ENCODE measurements at places on chromosomes 16 and 17. TPM values are rescaled to one million over a fixed set of nuclear protein-coding genes. Genes with fewer than 3 reads are reported as not detected.

GRCh38 chr16:69133373-69133954 lies 1.0 kb downstream of the UTP4 start:
- DNase-seq, result no peak

- DNase-seq, result no peak
Observed at GRCh38 chr16:13519871-13520270, 400.1 kb upstream of the ERCC4 start.

DNA sequence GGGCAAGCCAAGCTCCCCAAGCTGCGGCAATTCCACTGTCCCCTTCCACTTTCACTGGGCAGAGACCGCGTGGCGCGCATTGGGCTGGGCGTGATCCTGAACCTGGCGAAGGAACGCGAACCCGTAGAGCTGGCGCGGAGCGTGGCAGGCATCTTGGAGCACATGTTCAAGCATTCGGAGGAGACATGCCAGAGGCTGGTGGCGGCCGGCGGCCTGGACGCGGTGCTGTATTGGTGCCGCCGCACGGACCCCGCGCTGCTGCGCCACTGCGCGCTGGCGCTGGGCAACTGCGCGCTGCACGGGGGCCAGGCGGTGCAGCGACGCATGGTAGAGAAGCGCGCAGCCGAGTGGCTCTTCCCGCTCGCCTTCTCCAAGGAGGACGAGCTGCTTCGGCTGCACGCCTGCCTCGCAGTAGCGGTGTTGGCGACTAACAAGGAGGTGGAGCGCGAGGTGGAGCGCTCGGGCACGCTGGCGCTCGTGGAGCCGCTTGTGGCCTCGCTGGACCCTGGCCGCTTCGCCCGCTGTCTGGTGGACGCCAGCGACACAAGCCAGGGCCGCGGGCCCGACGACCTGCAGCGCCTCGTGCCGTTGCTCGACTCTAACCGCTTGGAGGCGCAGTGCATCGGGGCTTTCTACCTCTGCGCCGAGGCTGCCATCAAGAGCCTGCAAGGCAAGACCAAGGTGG lies 9.8 kb downstream of the SARM1 start:
- no peak for DNase-seq

GRCh38 chr17:2860883-2861282 lies 64.6 kb downstream of the RAP1GAP2 start:
- DNase-seq, result no peak

- no peak for DNase-seq
Observed at GRCh38 chr17:80363120-80363515, 51.8 kb upstream of the ENDOV start.

GRCh38 chr17:50443505-50443974 lies 17.5 kb downstream of the ACSF2 start:
- DNase-seq, result no peak

- no peak for DNase-seq
Observed at GRCh38 chr16:56868175-56868574, 3.2 kb downstream of the SLC12A3 start.

- DNase-seq, result peak; percentile 92
Observed at GRCh38 chr16:4660454-4661007, 32.8 kb upstream of the NUDT16L1 start.

DNA sequence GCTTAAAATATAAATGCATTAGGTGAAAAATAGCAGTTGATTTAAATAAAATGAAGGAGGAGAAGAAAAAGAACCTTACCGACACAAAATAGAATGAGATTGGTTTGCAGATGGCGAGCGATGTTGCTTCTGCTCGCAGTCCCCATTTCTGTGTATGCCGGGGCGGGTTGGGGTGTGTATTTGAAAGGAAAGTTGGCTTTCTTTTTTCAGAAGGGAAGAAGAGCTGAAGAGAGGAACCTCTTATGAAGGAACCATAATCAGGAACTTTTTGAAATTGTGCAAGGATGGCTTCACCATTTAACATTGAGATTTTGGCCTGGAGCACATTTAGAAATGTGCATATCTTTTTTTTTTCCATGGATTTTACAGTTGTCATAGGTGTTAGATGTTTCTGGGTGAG lies at the start of gene IGSF6:
IGSF6 (minus strand) TSS at position 156 of the 400 bp plus-strand sequence; CDS start at position 146, 10 bp downstream.
- DNase-seq, result no peak

DNA sequence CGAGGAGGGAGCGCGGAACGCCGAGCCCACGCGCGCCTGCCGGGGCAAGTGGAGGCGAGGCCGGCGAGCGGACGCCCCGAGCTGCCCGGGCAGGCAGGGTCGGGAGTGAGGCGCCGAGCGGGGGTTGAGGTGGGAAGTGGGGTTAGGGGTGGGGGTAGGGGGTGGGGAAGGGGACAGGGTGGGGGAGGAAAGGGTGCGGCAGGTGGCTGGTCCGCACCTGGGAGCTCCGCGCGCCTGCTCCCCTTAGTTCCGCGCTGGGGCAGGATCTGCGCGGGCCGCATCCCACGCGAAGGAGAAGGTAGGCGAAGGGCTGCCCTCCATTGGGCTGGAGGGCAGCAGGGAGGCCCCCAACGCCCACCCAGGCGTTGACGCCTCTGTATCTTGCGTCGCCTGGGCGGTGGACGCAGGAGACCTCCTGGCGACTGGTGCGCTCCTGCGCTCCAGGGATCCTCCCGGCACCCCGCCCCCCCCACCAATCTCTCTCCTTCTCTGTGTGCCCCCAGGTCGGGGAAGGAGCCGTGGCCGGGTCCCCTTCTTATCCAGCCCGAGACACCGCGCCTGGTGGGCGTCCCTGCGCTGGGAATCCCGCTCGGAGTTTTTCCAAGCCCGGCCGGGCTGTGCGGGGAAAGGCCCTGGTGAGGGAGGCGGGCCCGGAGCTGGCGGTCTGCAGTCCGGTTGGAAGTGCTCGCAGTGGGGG lies 51.3 kb upstream of the AMZ2 start:
- no peak for DNase-seq

C1QBP gene
- polyA plus RNA-seq, result 156 TPM

GPRC5C gene
- 134 TPM for polyA plus RNA-seq

ADAD2 gene
- polyA plus RNA-seq, result 0.25 TPM

DRC7 gene
- 7.8 TPM for polyA plus RNA-seq

ARHGAP23 gene
- polyA plus RNA-seq, result 57.6 TPM

CACNA1G gene
- polyA plus RNA-seq, result 6.3 TPM

LAT gene
- 9.5 TPM for polyA plus RNA-seq

MT1F gene
- 53.1 TPM for polyA plus RNA-seq

SSTR5 gene
- polyA plus RNA-seq, result 0.16 TPM

SLC52A1 gene
- polyA plus RNA-seq, result 0.42 TPM

SRCIN1 gene
- 6.7 TPM for polyA plus RNA-seq

SLC12A3 gene
- 27.7 TPM for polyA plus RNA-seq

GALR2 gene
- 0.24 TPM for polyA plus RNA-seq

HS3ST3B1 gene
- 27.7 TPM for polyA plus RNA-seq

MMP15 gene
- polyA plus RNA-seq, result 14.7 TPM

Data from renal pelvis (tissue), 12 donors.